ENCODE measurements at places on chromosomes 5 and 9. TPM values are rescaled to one million over a fixed set of nuclear protein-coding genes. Genes with fewer than 3 reads are reported as not detected.
A peak's percentile ranks its signal among the peaks of the same experiment; 100 is the strongest.

DNA sequence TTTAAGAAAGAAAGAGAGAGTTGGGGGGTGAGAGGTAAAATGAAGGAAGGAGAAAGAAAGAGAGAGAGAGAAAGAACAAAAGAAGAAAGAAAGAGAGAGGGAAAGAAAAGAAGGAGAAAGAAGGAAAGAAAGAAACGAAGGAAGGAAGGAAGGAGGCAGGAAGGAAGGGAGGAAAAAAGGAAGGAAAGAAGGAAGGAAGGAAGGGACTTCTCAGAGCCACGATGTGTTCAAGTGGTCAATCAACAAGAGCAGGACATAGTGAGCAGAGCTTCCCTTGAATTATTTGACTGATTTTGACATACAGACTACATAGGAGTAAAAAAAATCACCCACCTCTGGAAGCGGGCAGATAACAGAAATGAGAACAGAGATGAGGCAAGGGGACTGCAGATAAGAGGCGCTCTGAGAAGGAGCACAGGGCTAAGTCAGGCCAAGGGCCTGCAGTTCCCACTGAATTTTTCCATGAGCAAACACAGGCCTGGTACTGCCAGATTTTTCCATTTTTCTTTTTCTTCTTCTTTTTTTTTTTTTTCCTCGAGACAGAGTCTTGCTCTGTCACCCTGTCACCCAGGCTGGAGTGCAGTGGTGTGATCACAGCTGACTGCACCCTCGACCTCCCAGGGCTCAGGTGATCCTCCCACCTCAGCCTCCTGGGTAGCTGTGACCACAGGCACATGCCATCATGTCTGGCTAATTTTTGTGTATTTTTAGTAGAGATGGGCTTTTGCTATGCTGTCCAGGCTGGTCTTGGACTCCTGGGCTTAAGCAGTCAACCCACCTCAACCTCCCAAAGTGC, 77.7 kb upstream of the IL17B start:
- no peaks in the 10 kb centered on the region for H3K36me3 ChIP-seq
- no peaks in the 10 kb centered on the region for H3K27me3 ChIP-seq
- no peaks in the 10 kb centered on the region for H3K4me1 ChIP-seq
- no peak overlapping the region for H3K4me3 ChIP-seq

GRCh38 chr5:43560128-43560527, 3.3 kb upstream of the PAIP1 start:
- H3K27ac ChIP-seq, result no peak overlapping the region
- peaks cover 5% of the 10 kb centered on the region for H3K27me3 ChIP-seq
- H3K36me3 ChIP-seq, result no peaks in the 10 kb centered on the region
- H3K4me1 ChIP-seq, result peaks cover 6% of the 10 kb centered on the region
- no peak for DNase-seq

- DNase-seq, result no peak
- no peak overlapping the region for H3K27ac ChIP-seq
- no peak overlapping the region for H3K4me3 ChIP-seq
- H3K27me3 ChIP-seq, result no peaks in the 10 kb centered on the region
- H3K36me3 ChIP-seq, result no peaks in the 10 kb centered on the region
These were observed 46.5 kb downstream of the RXRA start for GRCh38 chr9:134372581-134373267.

GRCh38 chr9:114910541-114910940, 19.9 kb downstream of the TNFSF8 start:
- DNase-seq, result no peak
- peaks cover 5% of the 10 kb centered on the region for H3K36me3 ChIP-seq
- peaks cover 36% of the 10 kb centered on the region for H3K4me1 ChIP-seq
- H3K4me3 ChIP-seq, result no peak overlapping the region
- H3K27me3 ChIP-seq, result no peaks in the 10 kb centered on the region

- H3K4me3 ChIP-seq, result peak overlapping the region; percentile 86
- no peaks in the 10 kb centered on the region for H3K36me3 ChIP-seq
- peaks cover 15% of the 10 kb centered on the region for H3K27me3 ChIP-seq
- DNase-seq, result no peak
These were observed 4.6 kb downstream of the PTCH1 start for GRCh38 chr9:95511952-95512708.

Gene LRRTM2
- total RNA-seq, result not detected

DNA sequence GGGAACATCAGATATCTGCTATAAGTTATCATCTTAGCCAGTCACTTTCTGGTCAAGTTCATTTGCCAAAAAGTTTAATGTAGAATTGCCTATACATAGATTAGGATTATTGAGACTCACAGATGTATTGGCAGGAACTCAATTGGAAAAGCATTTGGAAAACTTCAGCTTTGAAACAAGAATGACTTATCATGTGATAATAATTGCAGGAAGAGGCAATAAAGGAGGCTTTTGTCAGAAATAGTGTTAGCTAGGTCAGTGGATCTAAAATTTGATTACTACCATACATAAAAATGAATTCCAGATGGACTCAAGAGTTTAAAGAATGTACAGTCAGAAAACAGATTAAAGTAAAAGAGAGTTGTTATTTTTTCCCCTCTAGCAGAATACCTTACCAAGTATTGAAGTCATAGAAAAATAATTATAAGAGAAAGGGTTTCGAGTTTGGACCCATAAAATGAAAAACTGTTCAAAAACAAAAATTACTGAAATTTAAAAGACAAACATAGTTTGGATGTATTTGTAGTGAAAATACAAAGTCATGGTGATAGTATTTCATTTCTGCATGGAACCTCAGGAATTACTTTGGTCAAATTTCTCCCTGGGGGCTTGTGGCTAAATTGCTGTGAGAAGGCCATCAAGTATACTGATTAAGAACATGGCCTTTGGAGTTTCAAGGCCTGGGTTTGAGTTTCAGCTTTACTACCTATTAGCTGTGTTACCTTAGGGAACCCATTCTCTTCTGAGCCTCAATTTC, 159.9 kb downstream of the TMEM38B start:
- H3K36me3 ChIP-seq, result peaks cover 5% of the 10 kb centered on the region
- H3K27me3 ChIP-seq, result peaks cover 2% of the 10 kb centered on the region
- no peak for DNase-seq
- H3K27ac ChIP-seq, result no peak overlapping the region
- no peak overlapping the region for H3K4me3 ChIP-seq

DNA sequence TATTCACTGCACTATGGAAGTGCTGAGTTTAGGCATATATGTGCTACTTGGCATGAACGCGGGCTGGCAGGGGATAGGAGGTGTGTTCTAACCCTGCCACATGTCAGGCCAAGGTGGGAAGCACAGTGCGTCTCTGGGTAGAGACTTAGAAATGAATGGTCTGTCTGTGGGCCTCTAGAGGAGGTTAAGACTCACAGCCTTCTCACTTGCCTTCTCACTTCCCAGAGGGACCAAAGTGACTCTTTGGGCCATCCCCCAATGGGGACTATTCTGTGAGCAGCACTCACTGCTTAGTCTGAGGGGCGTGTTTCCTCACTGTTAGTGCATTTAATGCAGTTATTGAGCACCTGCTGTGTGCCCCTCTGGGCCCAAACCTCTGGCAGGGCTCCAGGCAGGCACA, 2.4 kb upstream of the PITX1 start:
- peaks cover 36% of the 10 kb centered on the region for H3K27me3 ChIP-seq
- H3K36me3 ChIP-seq, result no peaks in the 10 kb centered on the region
- no peak for DNase-seq
- H3K4me3 ChIP-seq, result no peak overlapping the region

- no peak overlapping the region for H3K4me3 ChIP-seq
- no peak overlapping the region for H3K27ac ChIP-seq
- H3K4me1 ChIP-seq, result peaks cover 3% of the 10 kb centered on the region
- peaks cover 17% of the 10 kb centered on the region for H3K36me3 ChIP-seq
- no peaks in the 10 kb centered on the region for H3K27me3 ChIP-seq
These were observed 12.5 kb downstream of the WDR70 start for GRCh38 chr5:37391591-37391990.

- H3K36me3 ChIP-seq, result no peaks in the 10 kb centered on the region
- no peak overlapping the region for H3K4me3 ChIP-seq
- H3K4me1 ChIP-seq, result peaks cover 4% of the 10 kb centered on the region
- H3K27me3 ChIP-seq, result peaks cover 17% of the 10 kb centered on the region
These were observed 146.4 kb downstream of the SGCD start for GRCh38 chr5:156473269-156473908.

GRCh38 chr5:130616161-130616560, 548.9 kb downstream of the HINT1 start:
- no peak overlapping the region for H3K4me3 ChIP-seq
- DNase-seq, result no peak
- peaks cover 5% of the 10 kb centered on the region for H3K36me3 ChIP-seq
- no peaks in the 10 kb centered on the region for H3K4me1 ChIP-seq
- no peaks in the 10 kb centered on the region for H3K27me3 ChIP-seq
- H3K27ac ChIP-seq, result no peak overlapping the region

DNA sequence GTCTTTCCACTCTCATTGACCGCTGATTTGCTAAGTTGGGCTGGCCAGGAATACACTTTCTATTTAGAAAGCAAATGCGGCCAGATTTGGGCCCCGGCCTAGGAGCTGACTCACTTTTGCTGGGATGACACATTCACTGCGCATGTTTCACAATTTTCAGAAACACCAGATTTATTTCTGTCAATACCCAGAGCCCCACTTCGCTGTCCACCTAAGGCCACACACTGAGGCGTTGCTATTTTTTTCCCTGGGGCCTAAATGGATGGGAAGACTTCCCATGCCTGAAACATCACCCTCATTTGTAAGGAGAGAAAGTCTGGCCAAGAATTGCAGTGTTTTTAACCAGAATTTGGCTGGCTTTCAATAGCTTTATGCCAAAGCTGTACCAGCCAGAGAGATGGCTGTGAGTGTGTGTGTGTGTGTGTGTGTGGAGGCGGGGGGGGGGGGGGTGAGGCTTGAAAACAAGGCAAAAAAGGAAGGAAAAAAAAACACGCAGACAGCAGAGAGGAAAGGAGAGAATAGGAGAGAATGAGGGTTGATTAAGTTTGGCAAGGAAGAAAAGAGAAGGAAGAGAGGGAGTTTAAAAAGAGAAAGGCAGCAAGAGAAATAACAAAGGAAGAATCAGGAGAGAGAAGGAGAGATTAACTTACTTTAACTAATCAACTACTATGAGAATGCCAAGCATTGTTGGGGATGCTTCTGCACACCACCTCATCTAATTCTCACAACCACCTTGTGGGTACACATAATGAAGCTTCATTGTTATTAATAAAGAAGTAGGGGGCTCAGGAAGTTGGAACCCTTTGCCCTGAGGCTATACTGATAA, 261.4 kb upstream of the KLF4 start:
- no peaks in the 10 kb centered on the region for H3K36me3 ChIP-seq
- H3K4me1 ChIP-seq, result no peaks in the 10 kb centered on the region
- H3K27ac ChIP-seq, result no peak overlapping the region

GRCh38 chr5:153831973-153832372, 206.7 kb downstream of the FAM114A2 start:
- H3K27ac ChIP-seq, result no peak overlapping the region
- no peak for DNase-seq
- no peaks in the 10 kb centered on the region for H3K4me1 ChIP-seq
- H3K36me3 ChIP-seq, result no peaks in the 10 kb centered on the region
- H3K27me3 ChIP-seq, result peaks cover 33% of the 10 kb centered on the region

Gene ECSCR
- total RNA-seq, result not detected

DNA sequence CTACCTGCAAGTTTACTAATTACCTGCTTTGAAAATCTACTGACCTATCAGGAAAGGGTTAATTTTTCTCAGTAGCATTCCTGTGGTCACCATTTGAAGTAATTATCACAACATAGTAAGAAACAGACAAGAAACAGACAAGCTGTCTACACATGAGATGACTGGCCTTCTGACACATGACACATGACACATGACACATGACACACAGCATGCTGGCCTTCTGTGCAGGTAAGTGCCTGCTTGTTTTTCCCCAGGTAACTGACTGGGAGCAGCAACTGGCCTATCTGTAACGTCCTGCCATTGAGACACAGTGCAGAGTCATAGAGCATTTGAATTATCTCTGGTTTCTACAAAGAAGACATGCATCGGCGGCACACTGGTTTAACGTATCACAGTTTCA, 222.4 kb downstream of the CTNND2 start:
- no peak for DNase-seq
- no peak overlapping the region for H3K27ac ChIP-seq
- H3K36me3 ChIP-seq, result no peaks in the 10 kb centered on the region
- H3K4me3 ChIP-seq, result no peak overlapping the region
- peaks cover 4% of the 10 kb centered on the region for H3K4me1 ChIP-seq

- DNase-seq, result no peak
- H3K27ac ChIP-seq, result no peak overlapping the region
- no peak overlapping the region for H3K4me3 ChIP-seq
- peaks cover 4% of the 10 kb centered on the region for H3K27me3 ChIP-seq
- H3K36me3 ChIP-seq, result no peaks in the 10 kb centered on the region
- no peaks in the 10 kb centered on the region for H3K4me1 ChIP-seq
These were observed 36.1 kb upstream of the ASS1 start for GRCh38 chr9:130408669-130409068.

Gene ITK
- total RNA-seq, result 225 TPM

GRCh38 chr5:175695161-175696126, 37.6 kb downstream of the HRH2 start:
- H3K4me1 ChIP-seq, result peaks cover 5% of the 10 kb centered on the region
- H3K36me3 ChIP-seq, result no peaks in the 10 kb centered on the region
- H3K27me3 ChIP-seq, result peaks cover 10% of the 10 kb centered on the region

Gene MPDZ
- not detected for total RNA-seq

GRCh38 chr5:90307322-90307721, 102.2 kb downstream of the CETN3 start:
- no peak overlapping the region for H3K27ac ChIP-seq
- H3K4me1 ChIP-seq, result no peaks in the 10 kb centered on the region
- H3K4me3 ChIP-seq, result no peak overlapping the region
- DNase-seq, result no peak
- H3K36me3 ChIP-seq, result no peaks in the 10 kb centered on the region

DNA sequence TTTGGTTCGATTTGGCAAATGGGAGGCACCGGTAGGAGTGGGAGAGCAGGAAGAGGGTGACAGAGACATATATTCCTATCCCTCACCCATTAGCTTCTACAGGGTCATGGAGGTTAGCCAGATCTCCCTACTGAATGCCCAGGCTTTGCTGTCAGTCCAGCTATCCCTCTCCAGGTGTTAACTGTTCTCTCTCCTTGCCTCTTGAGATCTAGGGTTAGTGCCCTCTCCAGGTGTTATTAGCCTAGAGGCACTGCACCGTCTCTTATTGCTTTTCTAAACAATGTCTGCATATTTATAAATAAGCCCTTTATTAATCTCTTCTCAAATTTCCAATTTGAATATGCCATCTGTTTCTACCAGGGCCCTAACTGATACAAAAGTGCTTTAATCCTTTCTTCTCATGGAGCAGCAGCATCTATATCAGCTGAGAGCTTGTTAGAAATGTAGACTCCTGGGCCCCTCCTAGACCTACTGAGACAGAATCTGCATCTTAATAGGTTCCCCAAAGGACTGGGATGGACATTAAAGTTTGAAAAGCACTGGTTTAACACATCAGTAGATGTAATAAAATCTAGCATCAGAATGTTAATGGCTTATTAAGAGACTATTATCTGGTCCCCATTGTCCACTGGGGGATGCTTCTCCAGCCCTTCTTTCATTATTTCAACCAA, 322.5 kb upstream of the SLC24A2 start:
- no peak for DNase-seq
- H3K4me3 ChIP-seq, result no peak overlapping the region
- H3K4me1 ChIP-seq, result no peaks in the 10 kb centered on the region
- H3K27me3 ChIP-seq, result no peaks in the 10 kb centered on the region
- no peaks in the 10 kb centered on the region for H3K36me3 ChIP-seq
